ENCODE measurements at places on chromosomes 2 and 18. TPM values are rescaled to one million over a fixed set of nuclear protein-coding genes. Genes with fewer than 3 reads are reported as not detected.

DAW1 gene
- total RNA-seq = not detected

ACTG2 gene
- 0.89 TPM for total RNA-seq

FAM161A gene
- 0.98 TPM for total RNA-seq

EPHA4 gene
- 2.3 TPM for total RNA-seq

- H3K4me1 ChIP-seq = no peaks in the 10 kb centered on the region
- no peak overlapping the region for H3K27ac ChIP-seq
- no peaks in the 10 kb centered on the region for H3K36me3 ChIP-seq
- H3K4me3 ChIP-seq = no peak overlapping the region
Measured at GRCh38 chr2:120398051-120398995, 52.4 kb downstream of the INHBB start.

GRCh38 chr2:207264310-207264709 is 98.6 kb upstream of the KLF7 start:
- no peaks in the 10 kb centered on the region for H3K27me3 ChIP-seq
- no peak overlapping the region for H3K4me3 ChIP-seq
- H3K27ac ChIP-seq = no peak overlapping the region
- no peaks in the 10 kb centered on the region for H3K36me3 ChIP-seq
- no peak for DNase-seq
- no peaks in the 10 kb centered on the region for H3K4me1 ChIP-seq

GRCh38 chr18:13756261-13756660 is 29.8 kb downstream of the RNMT start:
- H3K36me3 ChIP-seq = peaks cover 16% of the 10 kb centered on the region
- no peaks in the 10 kb centered on the region for H3K27me3 ChIP-seq
- no peak overlapping the region for H3K27ac ChIP-seq
- no peak for DNase-seq

DNA sequence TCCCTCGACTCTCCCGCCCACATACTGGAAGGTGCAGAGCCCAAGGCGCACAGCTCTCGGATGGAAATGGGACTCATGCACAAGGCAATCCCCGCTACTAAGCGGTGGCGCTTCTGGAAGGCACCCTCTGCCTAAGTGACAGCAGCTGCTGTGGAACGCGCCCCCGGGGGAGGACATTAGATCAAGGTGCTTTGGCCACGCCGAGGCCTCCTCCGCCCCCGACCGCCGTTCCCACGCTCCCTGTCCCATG is 202 bp downstream of the MCEE start:
- H3K36me3 ChIP-seq = no peaks in the 10 kb centered on the region
- peak overlapping the region; percentile 96 for H3K27ac ChIP-seq
- H3K4me3 ChIP-seq = peak overlapping the region; percentile 96
- peaks cover 35% of the 10 kb centered on the region for H3K4me1 ChIP-seq
- DNase-seq = no peak

DNA sequence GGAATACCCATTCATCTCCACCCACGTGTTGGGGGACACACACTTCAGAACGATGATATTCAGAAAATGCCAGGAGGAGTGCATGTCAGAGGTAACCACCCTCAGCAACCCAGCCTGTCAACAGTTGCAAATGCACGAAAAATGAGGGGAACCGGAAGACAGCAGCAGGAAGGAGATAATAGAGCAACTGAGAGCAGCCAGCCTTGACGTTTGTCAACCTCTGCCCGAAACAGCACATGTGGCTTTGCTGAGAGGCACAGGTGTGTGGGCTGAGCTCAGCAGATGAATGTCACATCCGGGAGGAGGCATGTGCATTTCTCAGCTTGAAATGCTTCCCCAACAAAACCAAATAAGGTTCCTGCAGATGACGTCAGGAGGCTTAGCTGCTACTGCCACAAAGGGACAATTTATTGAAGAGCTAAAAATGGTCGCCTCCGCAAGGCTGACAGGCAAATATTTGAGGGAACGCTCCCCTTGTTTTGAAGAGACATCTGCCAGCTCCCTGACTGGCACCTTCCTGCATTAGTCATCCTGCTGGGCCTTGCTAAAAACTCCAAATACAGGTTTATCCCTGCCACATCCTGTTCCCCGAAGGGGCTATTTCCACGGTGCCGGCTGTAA is 419.0 kb downstream of the NBAS start:
- no peak overlapping the region for H3K27ac ChIP-seq
- H3K27me3 ChIP-seq = no peaks in the 10 kb centered on the region
- H3K4me3 ChIP-seq = no peak overlapping the region

- no peak overlapping the region for H3K4me3 ChIP-seq
- peaks cover 2% of the 10 kb centered on the region for H3K36me3 ChIP-seq
- no peak overlapping the region for H3K27ac ChIP-seq
- DNase-seq = no peak
- no peaks in the 10 kb centered on the region for H3K27me3 ChIP-seq
- no peaks in the 10 kb centered on the region for H3K4me1 ChIP-seq
Measured at GRCh38 chr2:17591846-17592245, 51.4 kb downstream of the VSNL1 start.

GRCh38 chr18:77822632-77823031 is 573.0 kb downstream of the GALR1 start:
- DNase-seq = no peak
- H3K4me3 ChIP-seq = no peak overlapping the region
- H3K36me3 ChIP-seq = no peaks in the 10 kb centered on the region
- H3K27me3 ChIP-seq = no peaks in the 10 kb centered on the region
- H3K4me1 ChIP-seq = no peaks in the 10 kb centered on the region

Measured in liver (tissue), 10 donors.